A549 (cell line): ENCODE measurements at places on chromosomes 3 and 15. TPM values are rescaled to one million over a fixed set of nuclear protein-coding genes. Genes with fewer than 3 reads are reported as not detected.
A peak's percentile ranks its signal among the peaks of the same experiment; 100 is the strongest.

DNA sequence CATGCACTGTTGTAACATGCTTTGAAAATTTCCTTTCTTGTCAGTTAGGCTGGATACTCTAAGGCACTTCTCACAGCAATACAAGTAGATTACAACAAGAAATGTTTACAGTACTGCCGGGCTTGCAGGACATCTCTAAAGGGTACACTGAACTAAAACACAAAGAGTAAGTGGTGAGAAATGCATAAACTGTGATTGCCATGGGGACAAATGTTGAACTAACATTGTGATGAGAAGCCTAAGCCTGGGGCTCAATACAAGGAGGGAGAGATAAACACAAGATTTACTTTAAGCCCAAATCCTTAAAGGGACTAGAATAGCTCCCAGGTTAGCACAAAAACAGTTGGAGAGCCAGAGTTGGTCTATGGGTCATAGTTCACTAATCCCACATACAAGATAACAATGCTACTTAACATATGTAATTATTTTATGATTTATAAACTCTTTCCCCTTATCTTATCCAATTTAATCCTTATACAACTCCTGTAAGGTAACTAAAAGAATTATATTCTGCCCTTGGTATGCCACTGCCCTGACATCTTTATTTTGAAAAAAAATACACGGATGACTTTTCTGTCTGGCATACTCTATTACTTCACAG, 126.9 kb downstream of the THRB start:
- DNase-seq, result no peak

GRCh38 chr3:53824795-53825194, 21.4 kb downstream of the CHDH start:
- no peak for DNase-seq

DNA sequence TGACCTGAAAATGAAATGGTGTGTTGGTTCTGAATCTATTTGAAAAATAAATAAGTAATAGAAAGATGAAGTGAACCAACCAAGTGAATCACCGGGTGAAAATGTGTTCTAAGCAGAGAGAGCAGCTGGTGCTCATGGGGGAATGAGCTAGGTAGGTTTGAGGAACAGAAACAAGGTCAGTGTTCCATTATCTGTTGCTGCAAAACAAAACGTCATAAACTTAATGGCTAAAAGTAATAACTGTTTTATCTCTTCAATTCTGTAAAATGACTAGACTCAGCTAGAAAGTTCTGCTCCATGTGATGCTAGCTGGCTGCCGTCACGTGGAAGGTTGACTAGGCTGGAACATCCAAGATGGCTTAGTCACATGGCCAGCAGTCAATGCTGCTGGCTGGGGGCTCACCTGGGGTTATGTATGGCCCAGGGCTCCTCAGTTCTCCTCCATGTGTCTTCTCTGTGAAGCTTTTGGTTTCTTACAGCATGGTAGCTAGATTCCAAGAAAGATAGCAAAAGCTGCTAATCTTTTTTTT, 13.3 kb upstream of the SH3BP5 start:
- no peak for DNase-seq

DNA sequence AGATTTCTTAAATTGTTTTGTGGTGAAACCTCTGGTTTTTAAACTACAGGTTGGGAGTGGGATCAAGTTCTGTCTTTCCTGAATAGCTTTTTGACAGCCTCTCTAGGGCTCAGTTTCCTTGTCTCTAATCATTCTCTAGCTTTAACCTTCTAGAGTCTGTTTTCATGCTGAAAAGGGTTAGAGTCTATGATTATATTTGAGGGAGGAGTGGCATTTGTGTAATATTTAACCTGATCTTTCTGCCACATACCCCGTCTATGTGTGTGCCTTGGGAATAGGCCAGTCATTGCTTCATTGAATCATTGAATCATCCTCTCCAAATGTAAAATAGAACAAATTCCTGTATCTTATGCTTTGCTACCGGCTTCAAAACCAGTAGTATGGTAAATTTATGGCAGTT, 204.9 kb downstream of the KLHL25 start:
- peak; percentile 78 for DNase-seq

DNA sequence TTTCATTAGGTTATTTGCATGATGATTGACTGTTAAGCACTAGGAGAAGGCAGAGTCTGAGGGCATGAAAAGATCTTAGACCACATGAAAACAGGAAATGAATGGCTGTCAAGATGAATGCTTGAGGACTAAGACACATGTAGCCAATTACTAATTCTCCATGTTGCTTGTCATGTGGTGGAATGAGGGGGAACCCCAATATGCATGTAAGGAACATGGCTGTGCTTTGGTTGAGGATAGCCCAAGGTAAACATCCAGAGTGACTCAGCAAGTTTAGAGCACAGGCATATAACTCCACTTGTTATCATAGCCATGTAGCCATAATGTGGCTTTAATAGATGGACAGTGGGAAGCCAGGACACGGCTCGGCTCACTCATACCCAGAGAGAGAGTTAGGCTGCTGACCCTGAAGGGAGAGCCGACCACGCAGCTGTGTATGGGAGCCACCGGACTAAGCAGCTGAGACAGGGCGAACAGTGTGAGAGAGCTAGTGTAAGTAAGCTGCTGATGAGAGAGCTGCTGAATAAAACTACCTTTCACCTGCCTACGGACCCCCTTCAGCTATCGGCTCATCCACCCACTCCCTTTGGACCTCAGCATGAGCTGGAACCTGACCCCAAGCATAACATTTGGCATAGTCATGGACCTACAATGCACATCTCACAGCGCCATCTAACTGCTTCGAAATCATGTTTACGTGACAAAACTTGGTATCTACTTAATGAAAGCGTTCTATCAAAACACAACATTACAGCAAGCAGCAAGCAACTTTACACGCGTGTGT, 37.6 kb downstream of the ANO10 start:
- no peak for DNase-seq

DNA sequence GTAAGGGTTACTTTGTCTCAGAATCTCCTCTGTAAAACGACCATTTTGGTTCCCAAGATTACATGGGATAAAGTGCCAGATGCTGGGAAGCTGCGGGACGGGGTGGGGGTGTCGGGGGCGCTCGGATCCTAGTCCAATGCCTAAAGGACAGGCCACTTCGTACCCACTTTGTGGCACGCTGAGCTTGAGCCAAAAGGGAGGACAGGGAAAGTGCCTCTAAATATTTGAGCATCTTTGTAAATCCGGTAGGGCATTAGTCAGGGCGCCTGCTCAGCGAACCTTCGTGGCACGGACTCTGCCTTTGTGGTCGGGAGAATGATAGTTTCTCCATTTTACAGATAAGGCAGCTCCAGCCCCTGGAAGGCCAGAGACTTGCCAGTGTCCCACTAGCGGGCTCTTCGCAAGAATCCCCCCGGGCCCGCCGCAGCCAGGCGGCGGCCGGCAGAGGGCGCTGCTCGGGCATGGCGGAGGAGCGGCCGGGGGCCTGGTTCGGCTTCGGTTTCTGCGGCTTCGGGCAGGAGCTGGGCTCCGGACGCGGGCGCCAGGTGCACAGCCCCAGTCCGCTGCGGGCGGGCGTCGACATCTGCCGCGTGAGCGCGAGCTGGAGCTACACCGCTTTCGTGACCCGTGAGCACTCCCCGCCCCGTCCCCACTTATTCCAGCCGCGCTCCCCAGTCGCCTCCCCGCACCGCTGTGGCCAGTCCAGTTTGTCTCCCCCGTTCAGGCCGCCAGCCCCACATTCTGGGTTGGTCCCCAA, 1.8 kb downstream of the RCCD1 start:
- DNase-seq, result peak; percentile 97

GRCh38 chr15:70212286-70212962, 114.7 kb upstream of the TLE3 start:
- DNase-seq, result no peak

GRCh38 chr3:33030802-33031201, 66.1 kb downstream of the GLB1 start:
- no peak for DNase-seq

- DNase-seq, result no peak
Observed at GRCh38 chr3:76405196-76405595, 619.8 kb upstream of the ZNF717 start.

- no peak for DNase-seq
Observed at GRCh38 chr15:50229336-50229735, 36.2 kb downstream of the HDC start.

GRCh38 chr3:124584552-124585391, 145.5 kb upstream of the UMPS start:
- peak; percentile 91 for DNase-seq

- DNase-seq, result no peak
Observed at GRCh38 chr15:38745626-38746025, 181.0 kb upstream of the RASGRP1 start.

DNA sequence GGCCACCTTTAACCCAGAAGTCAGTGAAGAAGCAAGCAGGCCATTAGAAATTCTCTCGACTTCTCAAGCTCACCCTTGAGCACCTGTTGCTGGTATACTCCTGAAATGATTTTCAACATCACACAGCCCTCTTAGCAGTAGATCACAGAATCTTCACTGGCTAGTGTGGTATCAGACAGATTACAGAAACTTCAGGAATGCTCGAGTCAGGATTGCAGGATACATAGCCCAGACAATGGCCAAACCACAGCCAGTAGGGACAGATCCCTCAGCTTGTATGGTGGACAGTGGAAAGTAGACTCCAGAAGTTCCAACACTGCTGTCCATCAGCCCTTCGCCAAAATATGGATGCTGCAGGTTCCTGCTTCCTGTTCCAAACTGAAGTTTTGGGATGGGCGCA, 4.5 kb upstream of the KLHL40 start:
- no peak for DNase-seq

DNA sequence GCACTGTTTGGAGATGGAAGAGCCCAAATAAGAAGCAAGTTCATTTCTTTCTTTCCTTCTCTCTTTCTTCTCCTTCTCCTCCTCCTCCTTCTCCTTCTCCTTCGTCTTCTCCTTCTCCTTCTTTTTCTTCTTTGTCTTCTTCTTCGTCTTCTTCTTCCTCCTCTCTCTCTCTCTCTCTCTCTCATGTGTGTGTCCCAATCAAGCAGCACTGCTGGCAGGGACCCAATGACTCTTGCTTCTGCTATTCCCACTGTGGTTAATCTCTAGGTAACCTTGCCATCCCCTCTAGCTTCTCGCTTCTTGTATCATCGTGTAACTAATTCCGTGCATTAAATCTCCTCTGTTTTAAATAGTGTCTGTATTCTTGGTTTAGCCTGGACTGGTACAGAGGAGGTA, 26.1 kb upstream of the ZNF280D start:
- DNase-seq, result no peak

DNA sequence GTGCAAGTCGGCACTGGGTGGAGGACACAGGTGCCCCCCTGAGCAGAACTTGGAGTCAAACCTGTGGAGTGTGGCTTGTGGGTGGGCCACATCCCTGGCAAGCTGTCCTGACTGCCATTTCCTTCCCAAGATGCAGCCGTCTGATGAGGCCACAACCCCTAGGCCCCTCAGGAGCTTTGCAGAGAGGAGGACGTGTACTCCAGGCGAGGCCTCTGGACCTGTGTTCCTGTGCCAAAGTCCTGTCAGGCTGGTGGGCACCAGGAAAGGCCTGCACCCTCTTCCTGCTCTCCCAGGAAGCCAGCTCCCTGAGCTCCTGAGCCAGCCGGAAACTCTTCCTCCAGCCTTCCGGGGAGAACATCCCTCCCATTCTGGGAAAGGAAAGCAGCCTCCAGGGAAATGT, 48.5 kb downstream of the CMTM6 start:
- DNase-seq, result no peak

- DNase-seq, result no peak
Observed at GRCh38 chr3:38097446-38098375, 39.2 kb downstream of the ACAA1 start.

DNA sequence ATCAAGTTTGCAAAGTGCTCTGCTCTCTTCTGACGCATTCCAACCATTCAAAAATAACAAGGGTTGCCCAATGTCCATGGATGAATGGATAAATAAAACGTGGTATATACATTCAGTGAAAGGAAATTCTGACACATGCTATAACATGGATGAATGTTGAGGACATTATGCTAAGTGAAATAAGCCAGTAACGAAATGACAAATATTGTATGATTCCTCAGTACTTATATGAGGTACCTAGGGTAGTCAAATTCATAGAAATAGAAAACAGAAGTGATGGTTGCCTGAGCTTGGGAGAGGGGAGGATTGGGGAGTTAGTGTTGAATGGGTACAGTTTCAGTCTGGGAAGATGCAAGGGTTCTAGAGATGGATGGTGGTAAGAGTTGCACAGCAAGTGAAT, 33.9 kb downstream of the SH3BP5 start:
- no peak for DNase-seq

GRCh38 chr15:29825227-29825626, 3.0 kb upstream of the TJP1 start:
- DNase-seq, result no peak

DNA sequence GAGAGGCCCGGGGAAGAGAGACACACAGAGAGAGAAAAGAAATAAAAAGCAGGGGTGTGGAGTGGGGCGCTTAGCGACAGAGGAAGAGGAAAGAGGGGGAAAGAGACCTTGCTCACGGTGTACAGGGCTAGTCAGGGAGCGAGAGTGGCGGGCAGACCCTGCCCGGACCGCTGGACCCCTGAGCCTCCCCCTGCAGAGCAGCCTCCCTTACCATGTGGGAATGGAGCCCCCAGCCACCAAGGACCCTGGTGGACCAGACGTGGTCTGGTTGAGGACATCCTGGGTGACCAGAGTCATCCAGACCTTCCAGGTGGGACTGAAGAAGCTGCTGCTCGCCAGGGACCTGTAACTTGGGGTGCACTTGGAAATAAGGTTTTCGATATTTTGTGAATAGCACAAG, 129.6 kb downstream of the CHSY1 start:
- DNase-seq, result no peak

- no peak for DNase-seq
Observed at GRCh38 chr3:126538316-126538715, 14.4 kb downstream of the CHST13 start.

DNA sequence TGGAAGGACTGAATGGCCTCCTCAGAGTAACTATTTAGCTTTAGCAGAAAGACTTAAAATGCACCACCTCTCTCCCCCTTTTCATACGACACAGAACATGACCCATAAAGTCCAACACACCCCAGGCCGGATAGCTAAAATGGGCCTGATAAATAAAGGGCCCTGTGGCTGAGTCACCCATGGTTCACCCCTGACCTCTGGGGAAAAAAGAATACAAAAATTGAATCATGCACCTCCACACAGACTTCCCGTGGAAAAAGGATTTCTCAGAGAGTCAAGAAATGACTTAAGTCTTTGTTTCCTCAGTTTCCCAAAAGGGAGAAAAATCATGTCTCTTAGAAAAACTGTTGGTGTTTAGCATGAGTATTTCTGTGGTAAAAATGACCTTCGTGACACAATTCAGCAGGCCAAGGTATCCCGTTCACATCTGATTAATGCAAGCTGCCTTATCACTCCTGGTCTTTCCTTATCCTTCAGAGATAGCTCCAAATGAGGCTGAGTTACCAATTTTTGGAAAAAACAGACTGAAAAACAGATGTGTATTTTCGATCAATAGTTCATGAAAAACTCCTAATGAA, 34.0 kb upstream of the ARHGEF3 start:
- no peak for DNase-seq

Gene OSBPL10
- polyA plus RNA-seq, result 8.8 to 9.7 TPM (median 9.2 TPM) in 3 replicates

Gene ITIH1
- polyA plus RNA-seq, result not detected in 3 replicates

Gene HCN4
- 0.09 to 0.12 TPM (median 0.09 TPM) in 3 replicates for polyA plus RNA-seq

Gene PARP16
- polyA plus RNA-seq, result 6.7 to 7.7 TPM (median 7.5 TPM) in 3 replicates

Gene TTLL13
- polyA plus RNA-seq, result 0.17 to 0.29 TPM (median 0.24 TPM) in 3 replicates

Gene ACP3
- 0.09 to 0.21 TPM in 2 of 3 replicates, not detected in the other for polyA plus RNA-seq

Gene GOLGA8T
- polyA plus RNA-seq, result 0.96 to 2.1 TPM (median 1.3 TPM) in 3 replicates

Gene DUOXA1
- 0.23 to 0.49 TPM (median 0.30 TPM) in 3 replicates for polyA plus RNA-seq

Gene HRH1
- 3.7 to 4.2 TPM (median 3.7 TPM) in 3 replicates for polyA plus RNA-seq

Gene NANOGP8
- polyA plus RNA-seq, result not detected in 3 replicates

Gene SMCO1
- not detected in 3 replicates for polyA plus RNA-seq

Gene CASR
- polyA plus RNA-seq, result not detected in 3 replicates
